ENCODE measurements at places on chromosomes 7 and 10.

DNA sequence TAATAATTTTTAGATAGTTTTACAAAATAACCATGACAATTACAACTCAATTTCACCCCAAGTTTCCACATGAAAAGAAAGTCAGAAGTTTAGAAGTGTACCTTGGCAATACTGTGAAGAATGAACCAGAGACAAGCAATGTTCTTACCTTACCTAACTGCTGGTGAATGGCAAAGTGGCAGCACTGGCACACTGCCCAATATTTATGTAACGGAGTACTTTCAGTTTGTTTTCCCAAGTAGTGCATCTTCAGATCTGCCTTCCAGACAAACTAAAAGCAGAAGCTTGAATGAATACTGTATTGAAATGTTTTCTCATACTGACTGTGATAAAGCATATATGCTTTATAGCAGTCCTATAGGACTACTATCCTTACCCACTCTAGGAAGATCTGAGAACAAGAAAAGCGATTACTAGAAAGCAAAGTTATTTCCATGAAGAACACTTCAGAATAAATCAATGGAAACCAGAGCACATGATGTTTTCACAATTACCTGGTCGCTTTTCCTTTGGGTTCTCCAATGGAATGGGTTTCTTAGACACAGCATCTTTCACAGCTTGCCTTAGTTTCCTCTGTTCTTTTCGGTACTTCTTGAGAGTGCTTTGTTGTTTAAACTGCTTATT, 1.5 kb downstream of the NOC3L start:
- no peak for DNase-seq

DNA sequence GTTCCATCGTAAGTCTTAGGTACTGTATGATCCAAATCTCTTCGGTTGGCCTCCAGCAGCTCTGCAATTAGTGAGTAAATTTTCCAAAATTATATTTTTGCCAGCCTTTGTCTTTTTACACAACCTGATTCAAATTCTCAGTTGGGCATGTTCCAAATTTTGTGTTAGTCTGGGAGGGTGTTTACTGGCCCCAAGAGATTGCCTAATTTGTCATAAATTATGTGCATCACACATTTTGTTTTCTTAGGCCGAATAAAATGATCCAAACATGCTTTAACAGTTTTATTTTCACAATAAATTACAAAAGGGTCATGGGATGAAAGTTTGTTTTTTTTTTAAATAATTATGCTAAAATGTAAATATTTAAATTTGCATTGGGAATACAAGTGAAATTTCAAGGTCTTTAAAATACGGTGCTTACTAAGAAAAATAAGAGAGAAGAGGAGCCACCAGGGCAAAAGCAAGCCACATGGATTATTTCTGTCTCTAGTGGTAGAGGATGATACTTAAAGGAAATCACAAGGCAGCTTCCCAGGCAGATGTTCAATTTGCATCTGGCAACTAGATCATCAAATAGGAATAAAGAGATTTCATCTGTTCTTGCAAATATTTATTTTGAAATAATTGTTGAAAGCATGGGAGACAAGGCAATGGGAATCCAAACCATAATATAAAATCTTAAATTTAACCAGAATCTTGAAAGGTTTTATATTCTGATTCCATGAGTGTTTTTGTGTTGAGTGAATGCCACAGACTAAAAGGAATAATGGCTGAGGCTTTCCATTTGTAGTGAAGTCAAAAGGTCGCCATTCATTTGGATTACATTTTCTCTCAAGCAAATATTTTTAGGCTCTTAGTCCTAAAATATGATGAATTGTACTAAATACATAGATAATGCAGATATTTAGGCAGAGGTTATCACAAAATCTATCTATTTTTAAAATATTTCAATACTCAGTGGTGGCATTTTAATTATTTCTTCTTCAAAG, 111.1 kb downstream of the MDFIC start:
- DNase-seq: no peak

- no peak for DNase-seq
These were observed 96.6 kb upstream of the PARD3 start for GRCh38 chr10:34911661-34912205.

GRCh38 chr10:43410345-43410744, 1.4 kb upstream of the HNRNPF start:
- no peak for DNase-seq

- no peak for DNase-seq
These were observed 838.2 kb upstream of the POM121L12 start for GRCh38 chr7:52197221-52197620.

DNA sequence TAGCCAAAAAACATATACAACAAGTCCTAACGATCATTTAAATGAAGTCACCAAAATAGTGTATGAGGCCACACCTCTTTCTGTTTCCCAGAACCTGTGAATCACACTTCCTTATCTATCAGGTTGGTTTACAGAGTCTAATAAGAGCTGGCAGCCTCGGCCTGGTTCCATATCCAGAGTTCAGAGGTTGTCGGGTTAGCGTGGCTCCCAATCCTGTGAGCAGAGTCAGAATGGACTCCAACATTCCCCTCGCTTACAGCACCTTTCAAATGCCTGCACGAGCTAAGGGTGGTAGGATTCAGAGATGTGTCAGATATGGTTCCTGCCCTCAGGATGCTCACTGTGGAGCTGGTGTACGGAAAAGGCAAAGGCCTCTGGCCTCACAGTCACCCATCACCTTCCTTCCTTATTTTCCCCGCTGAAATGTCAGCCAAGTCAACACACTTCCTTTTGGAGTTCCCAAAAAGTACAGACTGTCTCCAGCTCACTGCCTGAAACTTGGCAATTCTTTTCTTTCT, 6.0 kb downstream of the IL15RA start:
- DNase-seq: no peak

DNA sequence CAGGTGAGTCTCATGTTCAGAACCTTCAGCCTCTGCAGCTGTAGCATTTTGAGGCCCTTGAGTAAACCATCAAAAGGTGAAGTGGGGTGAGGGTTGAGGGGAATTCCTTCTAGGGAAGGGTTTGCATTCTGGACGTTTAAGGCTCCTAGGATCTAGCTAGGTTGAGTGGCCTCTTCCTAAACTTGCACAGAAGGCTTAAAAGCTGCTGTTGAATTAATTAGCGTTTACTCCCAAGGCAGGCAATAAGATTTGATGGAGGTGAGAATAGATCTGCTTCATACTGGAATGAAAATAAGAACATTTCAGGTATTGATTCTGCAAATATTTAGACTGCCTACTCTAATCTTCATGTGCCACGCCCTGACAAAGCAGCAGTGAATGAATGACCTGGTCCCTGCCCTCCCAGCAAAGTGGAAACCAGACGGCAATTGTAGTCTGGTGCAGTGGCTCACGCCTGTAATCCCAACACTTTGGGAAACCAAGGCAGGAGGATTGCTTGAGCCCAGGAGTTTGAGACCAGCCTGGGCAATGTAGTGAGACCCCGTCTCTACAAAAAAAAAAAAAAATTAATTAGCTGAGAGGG, 11.4 kb upstream of the KPNA7 start:
- no peak for DNase-seq

- no peak for DNase-seq
These were observed 88.1 kb downstream of the ANKIB1 start for GRCh38 chr7:92333866-92334265.

GRCh38 chr10:30499816-30500215, 65.8 kb downstream of the MAP3K8 start:
- DNase-seq: no peak

GRCh38 chr7:13411636-13412035, 577.8 kb downstream of the ETV1 start:
- DNase-seq: peak; percentile 66

GRCh38 chr7:150716368-150716767, at the start of gene GIMAP1:
GIMAP1 (plus strand) TSS chr7:150716613; CDS start chr7:150719048, 2,435 bp downstream.
- DNase-seq: no peak

- DNase-seq: no peak
These were observed 6.5 kb downstream of the ASB13 start for GRCh38 chr10:5659702-5660528.

DNA sequence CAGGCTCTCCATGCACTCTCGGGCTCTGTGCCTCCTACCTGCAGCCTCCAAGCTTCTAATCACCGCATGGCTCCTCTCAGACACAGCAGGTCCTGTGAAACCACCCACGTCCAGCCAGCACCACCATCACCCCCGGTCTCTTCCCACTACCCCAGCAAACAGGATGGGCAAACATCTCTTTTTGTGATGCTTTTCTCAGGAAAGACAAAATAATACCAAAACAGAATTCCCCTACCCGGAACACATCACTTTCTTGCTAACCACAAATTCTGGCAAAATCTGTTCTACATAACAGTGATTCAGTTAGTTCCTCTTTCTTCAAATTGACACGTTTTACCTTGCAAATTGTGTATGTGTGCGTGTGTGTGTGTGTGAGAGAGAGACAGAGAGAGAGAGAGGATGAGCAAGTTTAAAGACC, 6.5 kb downstream of the SNX8 start:
- DNase-seq: no peak

DNA sequence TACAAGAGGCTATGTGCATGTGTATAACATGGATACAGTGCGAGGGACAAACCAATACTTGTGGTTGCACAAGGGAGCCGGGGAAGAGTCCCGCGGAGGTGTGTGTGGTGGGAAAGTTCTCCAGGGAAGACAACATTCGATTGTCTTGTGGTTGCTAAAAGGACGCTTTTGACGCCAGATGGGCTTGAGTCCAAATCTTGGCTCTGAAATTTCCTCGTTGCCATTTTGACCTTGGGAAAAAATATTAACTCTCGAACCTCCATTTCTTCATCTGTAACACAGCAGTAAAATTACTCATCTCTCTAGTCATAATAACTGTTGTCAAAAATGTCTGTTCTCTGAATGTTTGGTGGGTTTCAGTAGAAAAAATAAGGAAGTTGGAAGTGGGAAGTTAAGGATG, 16.5 kb downstream of the PLXDC2 start:
- no peak for DNase-seq

DNA sequence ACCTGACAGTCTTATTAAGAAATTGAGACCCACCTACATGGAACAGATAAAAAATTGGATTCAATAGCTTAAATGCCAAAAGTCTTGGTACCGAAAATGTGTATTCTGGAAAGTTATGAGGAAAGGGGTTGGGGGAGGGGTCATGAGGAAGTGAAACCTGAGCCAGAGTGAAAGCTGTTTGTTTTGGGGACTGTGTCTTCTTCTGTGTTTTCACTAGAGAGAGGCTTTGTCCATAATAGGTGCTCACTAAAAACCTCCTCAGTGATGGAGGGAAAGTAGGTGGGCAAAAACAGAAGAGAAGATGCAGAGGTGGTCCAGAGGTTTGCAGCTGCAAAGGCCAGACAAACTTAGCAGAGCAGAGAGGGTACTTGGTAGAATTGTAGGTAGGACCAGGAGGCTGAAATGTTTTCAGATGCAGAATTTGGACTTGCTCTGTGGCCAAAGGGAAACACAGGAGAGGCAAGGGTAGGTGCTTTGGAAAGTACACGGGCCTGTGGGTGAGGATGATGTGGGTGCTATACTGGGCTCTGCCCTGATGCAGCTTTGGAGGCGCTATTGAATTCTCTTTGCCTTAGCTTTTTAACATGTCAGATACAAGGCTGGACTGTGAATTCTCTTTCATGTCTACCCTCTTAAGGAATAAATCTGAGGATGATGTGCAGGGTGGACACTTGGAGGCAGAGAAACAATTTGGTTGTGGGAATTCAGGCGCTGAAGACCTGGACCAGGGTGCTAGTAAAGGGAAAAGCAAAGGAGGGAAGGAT, 254.6 kb downstream of the PTEN start:
- no peak for DNase-seq

GRCh38 chr7:2157473-2158279, 75.1 kb downstream of the MAD1L1 start:
- DNase-seq: no peak

GRCh38 chr10:82190432-82191260, 315.7 kb downstream of the NRG3 start:
- no peak for DNase-seq

- no peak for DNase-seq
These were observed 74.7 kb downstream of the DNAH11 start for GRCh38 chr7:21617513-21617912.

GRCh38 chr10:62614389-62615157, 189.9 kb upstream of the ADO start:
- DNase-seq: no peak

DNA sequence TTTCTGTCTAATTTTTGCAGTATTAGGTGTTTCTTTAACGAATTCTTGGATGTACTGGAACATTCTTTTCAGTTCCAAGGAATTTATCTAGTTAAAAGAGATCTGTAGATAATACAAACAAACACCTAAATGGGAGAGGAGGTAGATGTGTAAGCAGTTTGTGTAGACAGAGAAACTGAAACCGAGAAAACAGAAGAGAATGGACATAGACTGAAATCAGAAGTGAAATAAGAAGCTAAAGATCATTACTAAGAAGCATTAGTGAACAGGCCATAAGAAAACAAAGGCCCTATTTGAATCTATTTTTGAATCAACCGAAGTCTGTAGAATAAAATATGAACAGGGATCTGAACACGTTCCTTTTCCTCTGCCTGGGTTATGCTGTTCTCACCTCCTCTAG, 26.5 kb upstream of the TMEM229A start:
- DNase-seq: no peak

DNA sequence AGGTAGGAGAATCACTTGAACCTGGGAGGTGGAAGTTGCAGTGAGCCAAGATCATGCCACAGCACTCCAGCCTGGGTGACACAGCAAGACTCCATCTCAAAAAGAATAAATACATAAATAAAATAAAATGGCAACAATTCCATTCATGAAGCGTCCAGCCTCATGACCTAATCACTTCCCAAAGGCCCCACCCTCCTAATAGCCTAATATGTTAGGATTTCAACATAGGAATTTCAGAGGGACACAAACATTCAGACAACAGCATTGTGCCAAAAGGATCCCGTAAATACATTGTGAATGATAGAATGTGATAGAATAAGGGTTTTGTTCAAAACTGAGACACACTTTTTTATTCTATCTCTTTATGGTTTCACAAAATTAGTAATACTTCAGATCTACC, 90.3 kb downstream of the FAM107B start:
- DNase-seq: no peak

DNA sequence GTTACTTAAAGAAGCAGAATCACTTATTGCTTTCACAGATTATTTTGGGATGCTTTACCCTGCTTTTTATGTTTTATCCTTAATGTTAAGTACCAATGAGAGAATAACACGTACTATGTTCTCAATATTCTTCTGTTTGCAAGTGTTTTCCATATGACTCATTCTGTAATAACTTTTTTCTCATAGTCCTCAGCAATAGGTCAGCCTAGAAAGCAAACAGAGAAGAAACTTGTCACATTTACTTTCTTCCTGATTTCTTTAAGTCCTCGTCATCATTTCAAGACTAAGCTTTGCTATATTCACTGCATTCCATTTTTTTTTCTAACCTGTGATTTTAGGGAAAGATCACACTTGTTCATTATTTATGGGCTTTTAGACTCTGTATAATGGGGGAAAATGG, 6.8 kb upstream of the AGR2 start:
- DNase-seq: no peak

DNA sequence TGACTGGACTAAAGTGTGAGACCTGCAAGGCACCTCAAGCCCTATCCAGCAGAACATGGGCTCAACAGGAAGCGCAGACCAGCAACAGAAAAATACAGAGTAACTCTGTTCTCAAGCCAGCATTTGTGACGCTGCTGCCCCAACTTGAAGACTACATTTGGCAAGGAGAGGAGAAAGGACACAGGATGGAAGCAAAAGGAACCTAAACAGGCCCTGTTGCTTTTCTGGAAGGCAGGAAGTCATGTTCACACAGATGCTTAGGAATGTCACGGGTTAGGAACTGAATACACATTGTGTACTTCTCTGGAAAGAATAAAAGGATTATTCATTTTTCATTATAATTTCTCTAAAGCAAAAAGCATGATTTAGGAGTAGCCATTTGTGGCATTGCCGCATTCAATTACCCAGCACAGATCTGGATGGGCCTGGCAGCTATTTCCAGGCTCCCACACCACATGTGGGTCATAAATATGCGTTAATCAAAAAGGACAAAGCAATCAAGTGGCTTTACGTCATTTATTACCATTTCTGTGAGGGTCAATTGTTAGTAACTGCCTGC, 19.8 kb upstream of the TOMM7 start:
- DNase-seq: no peak
